RWPE2 (cell line): ENCODE measurements at places on chromosomes 2 and 18.

DNA sequence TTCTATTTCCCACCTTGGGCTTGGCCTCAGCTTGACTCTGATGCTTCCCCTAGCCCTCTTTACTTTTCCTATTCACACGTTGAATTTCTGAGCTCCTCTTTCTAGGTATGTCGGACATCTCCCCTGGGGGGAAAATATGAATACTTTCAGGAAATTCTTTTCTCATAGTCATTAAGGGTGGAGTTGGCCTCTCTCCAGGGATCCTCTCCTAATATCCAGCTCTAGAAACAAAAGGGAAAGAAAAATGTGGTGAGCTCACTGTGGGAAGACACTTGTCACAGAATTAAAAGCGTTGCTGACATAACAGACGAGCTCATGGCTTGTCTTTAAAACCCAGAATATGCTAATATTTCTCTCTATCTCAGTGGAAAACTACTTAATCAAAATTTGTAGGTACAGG is 132.7 kb upstream of the MEX3C start:
- no peak for DNase-seq

GRCh38 chr2:142061733-142062132 is 69.1 kb downstream of the LRP1B start:
- DNase-seq, result no peak

DNA sequence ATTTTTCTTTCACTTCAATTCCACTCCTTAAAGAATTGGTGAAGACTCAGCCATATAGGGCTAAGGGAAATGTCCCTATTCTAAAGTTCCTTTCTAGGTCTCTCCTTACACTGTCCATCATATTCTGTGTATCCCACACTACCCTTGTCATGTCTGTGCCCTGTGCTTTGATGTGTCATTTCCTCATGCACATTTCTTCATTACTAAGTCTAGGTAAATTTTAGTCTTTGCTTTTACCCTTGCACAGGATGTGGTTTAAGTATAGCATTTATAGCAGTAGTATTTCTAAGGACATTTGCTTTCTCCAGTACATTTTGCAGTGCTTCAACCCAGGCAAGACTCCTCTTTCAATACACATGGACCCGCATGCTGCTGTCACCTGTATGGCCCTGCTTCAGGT is 221.5 kb upstream of the ACVR2A start:
- DNase-seq, result no peak

DNA sequence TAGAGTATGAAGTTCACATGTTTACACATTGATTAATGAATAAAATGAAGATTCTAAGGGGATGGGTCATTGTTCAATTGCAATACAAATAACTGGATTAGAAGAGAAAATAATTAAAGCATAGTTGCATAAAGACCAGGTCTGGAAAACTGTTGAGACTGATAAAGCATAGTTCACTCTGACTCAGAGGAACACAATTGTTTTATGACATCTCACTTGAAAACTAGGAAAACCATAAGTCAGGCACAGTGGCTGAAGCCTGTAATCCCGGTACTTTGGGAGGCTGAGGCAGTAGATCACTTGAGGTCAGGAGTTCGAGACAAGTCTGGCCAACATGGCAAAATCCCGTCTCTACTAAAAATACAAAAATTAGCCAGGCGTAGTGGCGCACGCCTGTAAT is 46.7 kb downstream of the PLA2R1 start:
- DNase-seq, result no peak

- no peak for DNase-seq
These were observed 8.0 kb downstream of the TNFRSF11A start for GRCh38 chr18:62332964-62333695.

GRCh38 chr2:95729597-95729955 is 137.8 kb downstream of the TRIM43 start:
- DNase-seq, result no peak

DNA sequence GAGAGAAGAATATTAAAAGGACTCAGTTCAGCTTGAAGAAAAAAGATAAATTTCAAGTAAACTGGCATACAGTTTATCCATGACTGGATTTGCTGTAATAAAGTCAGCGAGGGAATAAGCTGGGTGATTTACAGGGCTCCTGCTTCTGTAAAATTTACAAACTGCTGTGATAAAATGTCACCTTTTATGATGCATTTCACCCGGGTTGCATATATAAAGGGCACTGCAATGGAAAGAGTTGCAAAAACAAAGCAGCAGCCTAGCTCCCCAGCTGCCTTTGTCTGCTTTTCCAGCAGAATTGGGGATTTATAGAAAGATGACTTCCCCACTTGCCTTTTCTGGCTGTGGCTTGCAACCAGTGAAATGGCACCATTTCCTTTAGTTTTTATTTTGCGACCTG is 132.5 kb upstream of the LHCGR start:
- DNase-seq, result no peak

GRCh38 chr2:177595126-177595845 is 202.7 kb downstream of the AGPS start:
- no peak for DNase-seq
